ENCODE measurements at places on chromosomes 3 and 15.

DNA sequence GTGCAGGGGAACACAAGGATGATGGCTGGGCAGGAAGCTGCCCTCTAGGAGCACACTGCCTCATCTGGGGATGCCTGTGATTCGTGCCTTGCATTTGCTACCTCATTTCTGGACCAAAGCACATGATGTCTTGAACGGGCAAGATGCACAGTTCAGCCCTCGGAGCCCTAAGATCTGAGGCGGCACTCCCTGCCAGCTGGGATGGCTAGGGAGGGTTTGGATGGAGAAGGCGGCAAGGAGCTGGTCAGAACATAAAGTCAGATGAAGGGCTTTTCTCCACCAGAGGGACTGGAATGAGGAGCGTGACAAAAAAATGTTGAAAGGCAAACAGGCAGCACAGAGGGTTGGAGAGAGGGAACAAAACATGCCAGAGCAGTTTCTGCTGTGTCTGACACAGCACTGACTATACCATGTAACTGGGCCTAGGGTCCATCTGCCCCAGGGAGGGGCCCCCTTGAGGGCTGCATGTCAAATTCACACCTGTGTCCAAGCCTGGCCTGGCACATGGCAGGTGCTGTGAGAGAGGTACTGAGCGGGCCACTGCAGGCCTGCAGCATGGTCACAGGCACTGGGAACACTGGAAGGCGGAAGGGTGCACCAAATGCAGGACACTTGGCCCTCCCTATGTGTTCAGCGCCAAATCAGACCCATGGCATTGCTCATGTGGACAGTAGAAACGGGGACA, 21.7 kb downstream of the TMEM43 start:
- no peak for DNase-seq

GRCh38 chr15:94682171-94682570, 450.8 kb downstream of the MCTP2 start:
- DNase-seq = no peak

- DNase-seq = no peak
Measured at GRCh38 chr3:16455966-16456365, 57.5 kb downstream of the RFTN1 start.

GRCh38 chr3:95002438-95003046, 939.7 kb downstream of the NSUN3 start:
- DNase-seq = no peak

GRCh38 chr15:74549816-74550215, 8.8 kb downstream of the ARID3B start:
- no peak for DNase-seq

DNA sequence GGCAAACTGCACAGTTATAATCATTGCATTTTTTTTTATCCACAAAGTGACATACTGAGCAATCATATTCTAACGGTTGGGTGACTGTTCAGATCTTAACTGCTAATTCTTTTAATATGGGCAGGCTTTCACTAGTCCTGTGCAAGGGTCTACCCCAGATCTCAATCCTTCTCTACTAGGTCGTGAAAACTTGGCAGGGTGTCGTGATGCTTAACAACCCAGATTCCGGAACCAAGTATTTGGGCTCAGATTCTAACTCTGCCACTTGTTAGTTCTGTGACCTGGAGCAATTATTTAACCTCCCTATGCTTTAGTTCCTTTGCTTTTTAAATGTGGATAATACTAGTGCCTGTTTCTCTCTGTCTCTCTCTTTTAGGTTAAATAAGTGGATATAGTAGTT, 16.4 kb upstream of the ALDH1A2 start:
- no peak for DNase-seq

- DNase-seq = no peak
Measured at GRCh38 chr3:158264894-158265293, 155.0 kb downstream of the RSRC1 start.

DNA sequence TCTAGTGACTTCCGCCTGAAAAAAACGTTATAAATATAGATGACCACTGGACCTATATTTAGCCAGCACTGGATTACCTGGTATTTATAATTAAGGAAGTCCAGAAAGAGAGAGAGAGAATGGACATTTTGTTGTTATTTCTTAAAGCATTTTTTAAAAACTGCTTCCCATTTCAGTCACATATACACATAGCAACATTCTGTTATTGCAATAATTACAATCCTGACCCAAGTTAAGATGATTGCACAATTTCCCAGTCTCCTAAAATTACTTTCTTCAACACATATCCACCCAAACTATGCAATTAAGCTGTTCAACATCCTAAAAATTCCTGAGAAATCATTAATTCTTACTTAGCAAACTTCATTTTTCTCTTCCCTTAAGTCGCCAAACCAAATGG, 37.7 kb downstream of the PCSK6 start:
- DNase-seq = no peak

DNA sequence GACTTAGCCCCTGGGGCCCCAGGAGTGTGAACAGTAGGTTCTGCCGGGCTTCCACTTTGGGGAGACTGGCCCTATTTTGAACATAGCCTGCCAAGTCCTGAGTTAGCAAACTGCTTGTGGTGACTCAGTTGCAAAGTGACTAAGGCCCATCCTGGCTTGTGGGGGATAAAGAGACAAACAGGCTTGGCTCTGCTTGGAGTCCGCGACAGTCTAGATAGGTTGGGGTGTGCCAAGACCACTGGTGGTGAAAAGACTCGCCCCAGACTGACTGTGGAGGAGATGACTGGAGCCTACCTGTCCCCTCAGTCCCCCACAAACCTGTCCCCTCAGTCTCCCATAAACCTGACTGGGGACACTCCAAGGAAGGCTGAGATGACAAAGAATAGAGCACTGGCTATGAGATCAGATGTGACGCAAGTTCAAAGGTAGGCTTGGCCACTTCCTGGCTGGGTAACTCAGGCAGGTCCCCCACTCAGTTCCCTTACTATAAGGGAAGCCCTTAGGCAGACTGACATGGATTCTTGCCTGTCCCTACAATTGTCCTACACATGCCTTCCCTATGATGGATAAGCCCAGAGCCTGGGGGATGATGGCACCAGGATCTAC, 4.3 kb downstream of the DNASE1L3 start:
- DNase-seq = no peak

GRCh38 chr3:172129850-172130716, 90.7 kb downstream of the FNDC3B start:
- DNase-seq = peak; percentile 49

- DNase-seq = no peak
Measured at GRCh38 chr15:71252044-71252739, 136.9 kb downstream of the THSD4 start.

- DNase-seq = no peak
Measured at GRCh38 chr15:85564686-85565085, 184.3 kb downstream of the AKAP13 start.

GRCh38 chr3:110858549-110858948, 213.1 kb upstream of the NECTIN3 start:
- no peak for DNase-seq

DNA sequence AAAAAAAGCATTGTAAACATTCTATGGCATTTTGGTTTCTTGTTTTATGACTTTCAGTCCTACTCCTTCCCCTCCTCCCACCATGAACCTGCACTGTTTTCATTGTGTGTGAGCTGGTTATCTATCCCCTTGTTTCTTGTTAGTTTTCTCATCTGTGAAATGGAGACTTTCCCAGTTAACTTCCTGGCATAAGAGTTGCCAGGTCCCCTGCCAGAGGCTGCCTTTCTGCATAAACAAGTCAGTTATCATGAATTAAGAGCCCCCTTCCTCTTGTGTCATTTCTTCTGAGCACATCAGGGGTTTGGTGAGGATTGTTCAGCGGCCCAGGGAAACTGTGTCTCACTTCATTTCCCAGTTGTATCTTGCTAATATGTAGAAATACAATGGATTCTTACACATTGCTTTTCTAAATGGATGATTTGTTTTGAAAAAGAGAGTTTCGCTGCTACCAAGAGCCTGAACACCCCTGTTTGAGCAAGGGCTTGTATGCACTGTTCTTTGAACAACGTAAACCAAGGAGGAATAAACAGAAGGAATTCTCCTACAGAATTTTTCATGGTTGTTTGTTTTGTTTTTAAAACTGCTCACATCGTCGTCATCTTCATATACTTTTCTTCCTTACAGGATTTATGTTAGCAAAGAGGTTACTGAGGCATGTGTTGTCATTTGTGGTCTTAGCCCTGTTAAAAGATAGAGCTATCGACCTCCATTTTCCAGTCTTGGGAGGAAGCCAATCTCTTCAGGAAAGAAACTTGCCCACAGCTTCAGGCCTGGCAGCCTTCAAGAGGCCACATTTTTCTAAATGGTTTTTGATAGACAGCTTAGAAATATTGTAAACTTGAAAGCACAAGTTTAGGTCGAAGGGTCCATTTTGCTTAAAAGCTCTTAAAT, 144.6 kb upstream of the IL12A start:
- no peak for DNase-seq

- DNase-seq = no peak
Measured at GRCh38 chr3:26345613-26346012, 277.0 kb upstream of the LRRC3B start.

- DNase-seq = no peak
Measured at GRCh38 chr15:65323071-65323511, 18.6 kb downstream of the RNU5B-1 start.

DNA sequence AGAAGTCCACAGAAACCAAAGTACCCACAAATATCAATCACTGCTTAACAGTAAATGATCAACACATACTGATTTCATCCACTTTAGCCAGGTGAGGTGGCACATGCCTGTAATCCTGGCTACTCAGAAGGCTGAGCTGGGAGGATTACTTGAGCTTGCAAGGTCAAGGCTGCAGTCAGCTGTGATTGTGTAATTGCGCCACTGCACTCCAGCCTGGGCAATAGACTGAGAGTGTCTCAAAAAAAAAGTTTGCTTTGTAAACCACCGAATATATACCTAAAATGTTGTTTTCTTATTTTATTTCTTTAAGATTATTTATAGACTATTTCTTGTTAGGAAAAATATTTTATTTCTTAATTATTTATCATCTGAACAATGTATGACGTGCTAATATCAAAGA, 8.7 kb upstream of the ATP13A4 start:
- DNase-seq = no peak

- no peak for DNase-seq
Measured at GRCh38 chr3:14323401-14324223, 78.8 kb upstream of the SLC6A6 start.

DNA sequence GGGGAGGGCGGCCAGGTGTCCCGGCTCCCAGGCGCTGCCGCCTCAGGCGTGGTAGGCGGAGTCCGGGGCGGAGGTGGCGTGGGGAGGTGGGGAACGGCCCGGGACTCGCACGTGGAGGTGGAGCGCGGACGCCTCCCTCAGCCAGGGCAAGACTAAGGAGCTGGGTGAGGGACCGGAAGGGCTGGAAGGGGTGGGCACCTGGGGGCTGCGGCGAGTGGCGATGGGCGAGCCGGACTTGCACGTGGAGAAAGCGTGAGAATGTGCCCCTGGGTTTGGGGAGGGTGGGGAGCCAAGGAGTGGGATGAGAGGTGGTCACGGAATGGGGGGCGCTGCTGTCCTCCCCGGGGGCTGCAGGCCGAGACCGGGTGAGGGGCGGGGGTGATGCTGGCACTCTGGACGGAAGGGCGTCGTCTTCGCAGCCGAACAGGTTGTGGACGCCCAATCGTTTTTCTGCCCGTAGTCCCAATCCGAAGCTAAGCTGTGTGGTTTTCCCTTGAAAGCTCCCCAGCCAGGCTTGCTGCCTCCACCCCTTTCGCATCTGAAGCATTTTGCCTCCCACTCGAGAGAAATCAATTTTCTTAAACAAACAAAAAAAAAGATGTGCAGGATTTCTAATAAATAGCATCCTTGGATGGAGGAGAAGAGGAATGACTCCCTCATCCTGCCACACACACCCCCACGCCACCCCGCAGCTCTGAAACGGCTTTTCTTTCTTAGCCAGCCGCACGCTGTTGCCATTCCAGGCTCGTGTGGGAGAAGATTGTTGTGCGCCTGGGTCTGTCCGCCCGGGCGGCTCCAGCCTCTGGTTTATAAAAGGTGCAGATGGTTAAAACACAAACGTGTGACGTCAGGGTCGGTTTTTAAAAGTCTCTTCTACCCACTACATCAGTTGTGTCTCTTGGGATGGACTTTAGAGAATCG, 62.5 kb upstream of the ANKRD28 start:
- peak; percentile 16 for DNase-seq

GRCh38 chr15:89197503-89197971, 23.8 kb downstream of the RLBP1 start:
- DNase-seq = no peak

DNA sequence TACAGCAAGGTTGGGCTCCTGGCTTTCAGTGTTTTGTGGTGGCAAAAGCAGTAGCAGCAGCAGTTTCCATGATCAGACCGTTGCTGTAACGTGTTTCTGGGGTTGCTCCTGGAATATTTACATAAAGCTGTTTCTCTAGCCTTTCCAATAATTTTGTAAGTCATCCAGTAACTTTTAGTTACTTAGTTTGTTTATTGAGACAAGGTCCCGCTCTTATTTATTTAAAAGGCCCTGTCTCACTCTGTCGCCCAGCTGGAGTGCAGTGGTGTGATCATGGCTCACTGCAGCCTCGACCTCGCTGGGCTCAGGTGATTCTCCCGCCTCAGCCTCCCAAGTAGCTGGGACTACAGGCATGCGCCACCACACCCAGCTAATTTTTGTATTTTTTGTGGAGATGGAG, 8.8 kb upstream of the MYO5A start:
- DNase-seq = no peak

DNA sequence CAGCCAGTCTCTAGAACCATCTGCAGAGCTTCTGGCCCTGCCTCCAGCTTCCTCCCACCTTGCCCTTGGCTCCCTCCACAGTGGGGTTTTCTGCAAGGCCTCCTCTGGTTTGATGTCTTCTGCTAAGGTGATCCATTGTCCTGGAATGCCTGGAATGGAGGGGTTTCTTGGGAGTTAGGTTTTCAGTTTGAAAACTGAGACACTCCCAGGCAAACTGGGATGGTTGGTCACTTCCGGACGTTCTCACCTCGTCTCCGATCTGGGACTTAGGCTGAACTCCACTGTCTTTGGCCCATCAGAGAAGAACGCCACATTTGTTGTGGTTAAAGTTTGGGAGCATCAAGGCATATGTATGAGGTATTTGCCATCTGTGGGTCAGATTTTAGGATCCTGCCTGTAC, 77.4 kb upstream of the KLHL25 start:
- no peak for DNase-seq

GRCh38 chr15:41150279-41150678, 34.2 kb upstream of the INO80 start:
- no peak for DNase-seq

GRCh38 chr3:40313975-40314860, 4.7 kb downstream of the EIF1B start:
- DNase-seq = no peak

GRCh38 chr3:27677565-27677964, 44.6 kb downstream of the EOMES start:
- DNase-seq = no peak

GRCh38 chr3:134362670-134363380, 11.4 kb downstream of the AMOTL2 start:
- no peak for DNase-seq

- DNase-seq = no peak
Measured at GRCh38 chr15:79740561-79740960, 156.3 kb downstream of the MTHFS start.

- no peak for DNase-seq
Measured at GRCh38 chr15:62165793-62166375, 799 bp upstream of the C2CD4B start.

DNA sequence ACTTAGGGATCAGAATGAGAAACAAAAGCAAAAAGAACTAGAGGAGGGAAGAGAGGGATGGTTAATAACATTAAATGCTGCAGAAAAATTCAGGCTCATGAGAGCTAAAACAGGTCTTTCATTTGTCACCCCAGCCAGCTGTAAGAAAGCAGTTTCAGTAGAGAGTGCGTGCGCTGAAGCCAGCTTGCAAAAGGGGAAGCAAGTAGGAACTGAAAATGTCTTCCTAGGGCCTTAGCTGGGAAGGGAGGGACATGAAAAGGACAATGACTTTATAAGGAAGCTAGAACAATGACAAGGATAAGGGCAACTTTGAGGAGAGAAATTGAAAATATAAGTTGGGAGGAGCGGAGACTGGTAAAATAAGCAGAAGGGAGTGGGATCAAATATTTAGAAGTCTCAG, 3.1 kb downstream of the CIAO2A start:
- no peak for DNase-seq

Measured in esophagus squamous epithelium (tissue), 5 donors.